ENCODE measurements at places on chromosomes 3 and 15.

- DNase-seq = peak; percentile 94
Observed at GRCh38 chr3:123618768-123619484, 34.1 kb upstream of the HACD2 start.

- no peak for DNase-seq
Observed at GRCh38 chr3:100230710-100231109, 30.1 kb upstream of the TBC1D23 start.

DNA sequence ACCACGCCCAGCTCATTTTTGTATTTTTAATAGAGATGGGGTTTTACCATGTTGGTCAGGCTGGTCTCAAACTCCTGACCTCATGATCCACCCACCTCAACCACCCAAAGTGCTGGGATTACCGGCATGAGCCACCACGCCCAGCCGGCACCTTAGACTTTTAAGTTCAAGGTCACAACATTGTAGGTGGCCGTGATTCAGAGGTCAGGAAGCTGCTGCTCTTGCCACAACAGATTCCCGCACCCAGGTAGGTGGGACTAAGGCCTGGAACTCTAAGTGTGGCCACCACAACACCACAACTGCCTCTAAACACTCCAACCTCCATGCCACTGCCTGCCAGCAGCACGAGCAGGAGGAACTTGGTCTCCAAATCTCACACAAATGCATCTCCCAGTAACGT, 196.8 kb downstream of the STT3B start:
- DNase-seq = no peak

GRCh38 chr3:28980131-28980530, 300.7 kb upstream of the RBMS3 start:
- no peak for DNase-seq

DNA sequence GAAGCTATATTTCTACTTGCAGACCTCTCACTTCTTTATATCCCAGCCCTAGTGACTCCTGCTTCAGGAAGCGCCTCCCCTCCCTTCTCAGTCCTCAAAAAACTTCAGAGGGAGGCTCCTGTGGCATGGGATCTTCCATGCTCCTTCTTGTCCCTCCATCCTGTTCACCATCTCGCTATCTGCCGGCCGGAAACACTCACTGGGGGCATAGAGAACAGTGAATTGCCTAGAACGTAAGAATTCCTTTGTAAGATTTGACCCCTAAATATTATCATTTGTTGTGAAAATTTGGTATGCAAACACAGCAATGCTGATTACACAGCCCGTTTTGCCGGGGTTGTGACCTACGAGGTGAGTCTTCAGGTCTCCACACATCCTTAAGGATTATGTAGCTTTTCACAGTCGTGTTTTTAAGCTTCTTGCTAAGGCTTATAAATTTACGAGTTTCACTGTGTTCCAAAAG, 218.7 kb upstream of the ATP10A start:
- DNase-seq = no peak

GRCh38 chr3:105933871-105934270, 65.1 kb upstream of the CBLB start:
- no peak for DNase-seq

DNA sequence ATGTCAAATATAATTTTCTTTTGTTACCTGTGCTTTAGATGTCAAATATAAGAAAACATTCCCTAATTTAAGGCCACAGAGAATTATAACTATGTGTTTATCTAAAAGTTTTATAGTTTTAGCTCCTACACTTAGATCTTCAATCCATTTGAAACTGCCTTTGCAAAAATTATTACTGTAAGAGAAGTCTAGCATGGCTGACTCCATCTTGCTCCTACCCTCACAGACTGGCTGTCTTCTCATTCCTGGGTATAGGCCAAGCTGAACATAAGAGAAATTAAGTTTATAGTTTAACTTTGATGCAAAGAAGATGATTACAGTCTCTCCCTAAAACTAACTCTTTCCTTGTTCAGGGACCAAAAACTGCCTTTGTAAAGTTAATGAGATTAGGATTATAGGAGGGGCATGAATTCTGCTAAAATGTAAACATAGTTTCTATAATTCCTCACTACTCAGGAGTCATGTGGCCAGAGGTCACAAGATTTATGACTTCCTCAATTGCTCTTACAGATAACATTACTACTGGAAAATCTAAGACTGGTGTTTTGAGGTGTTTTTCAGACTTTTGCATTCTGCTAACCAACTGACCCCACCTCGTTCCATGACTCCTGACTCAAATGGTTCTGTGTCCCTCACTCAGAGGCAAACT, 184.0 kb downstream of the BCHE start:
- no peak for DNase-seq

- peak; percentile 81 for DNase-seq
Observed at GRCh38 chr3:18444595-18445400, 19.7 kb upstream of the SATB1 start.

DNA sequence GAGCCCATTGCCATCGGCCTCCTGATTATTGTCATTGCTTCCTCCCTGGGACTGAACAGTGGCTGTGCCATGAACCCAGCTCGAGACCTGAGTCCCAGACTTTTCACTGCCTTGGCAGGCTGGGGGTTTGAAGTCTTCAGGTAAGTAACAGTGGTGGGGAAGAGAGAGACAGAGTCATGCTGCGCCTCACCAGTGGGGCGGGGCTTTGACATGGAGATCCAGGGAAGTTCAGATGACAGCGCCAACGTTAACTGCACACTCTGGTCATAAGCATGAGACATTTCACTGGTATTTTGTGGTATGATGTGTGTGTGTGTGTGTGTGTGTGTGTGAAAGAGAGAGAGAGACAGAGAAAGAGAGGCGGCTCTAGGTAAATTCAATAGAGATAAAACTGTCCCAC, 41.0 kb downstream of the AQP9 start:
- no peak for DNase-seq

GRCh38 chr3:102936511-102937045, 501.8 kb downstream of the ZPLD1 start:
- DNase-seq = no peak

- no peak for DNase-seq
Observed at GRCh38 chr3:46859001-46859710, 4.1 kb downstream of the MYL3 start.

GRCh38 chr3:161314836-161315395, 56.4 kb downstream of the SPTSSB start:
- DNase-seq = peak; percentile 5

GRCh38 chr15:65732698-65733097, 59.4 kb downstream of the DENND4A start:
- no peak for DNase-seq

- DNase-seq = peak; percentile 93
Observed at GRCh38 chr15:85583923-85584390, 203.6 kb downstream of the AKAP13 start.

DNA sequence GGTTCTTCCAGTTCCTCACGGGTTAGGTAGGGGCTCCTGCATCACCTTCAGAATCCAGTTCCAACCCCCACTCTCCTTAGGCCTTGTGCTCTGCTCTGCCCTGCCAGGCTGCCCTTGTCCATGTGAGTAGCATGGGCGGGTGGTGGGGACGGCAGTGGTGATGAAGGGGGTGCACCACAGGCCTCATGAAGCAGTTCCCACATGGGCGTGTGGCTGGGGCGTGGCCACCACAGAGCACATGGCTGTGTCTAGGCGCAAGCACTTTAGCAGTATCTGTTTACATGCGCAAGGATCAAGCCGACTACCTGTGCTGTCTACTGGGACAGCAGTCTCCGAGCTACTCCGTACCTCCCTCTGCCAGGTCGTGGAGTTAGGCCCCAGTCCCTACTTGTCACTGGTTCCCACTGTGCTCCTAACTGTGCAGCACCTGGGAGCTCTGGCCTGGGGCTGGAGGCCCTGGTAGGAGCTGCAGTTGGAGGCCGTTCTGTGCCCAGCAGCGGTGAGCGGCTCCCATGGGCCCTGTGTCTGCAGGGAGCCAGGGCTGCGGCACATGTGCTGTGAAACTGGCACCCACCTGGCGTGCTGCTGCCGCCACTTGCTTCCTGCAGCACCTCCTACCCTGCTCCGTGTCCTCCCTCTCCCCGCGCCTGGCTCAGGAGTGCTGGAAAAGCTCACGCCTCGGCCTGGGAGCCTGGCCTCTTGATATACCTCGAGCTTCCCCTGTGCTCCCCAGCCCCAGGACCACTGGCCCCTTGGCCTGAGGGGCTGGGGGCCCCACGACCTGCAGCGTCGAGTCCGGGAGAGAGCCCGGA, 53.5 kb downstream of the PLXNA1 start:
- no peak for DNase-seq

GRCh38 chr3:194244167-194244566, 107.0 kb downstream of the CPN2 start:
- DNase-seq = no peak

- no peak for DNase-seq
Observed at GRCh38 chr15:29259233-29259632, 10.4 kb downstream of the NSMCE3 start.

DNA sequence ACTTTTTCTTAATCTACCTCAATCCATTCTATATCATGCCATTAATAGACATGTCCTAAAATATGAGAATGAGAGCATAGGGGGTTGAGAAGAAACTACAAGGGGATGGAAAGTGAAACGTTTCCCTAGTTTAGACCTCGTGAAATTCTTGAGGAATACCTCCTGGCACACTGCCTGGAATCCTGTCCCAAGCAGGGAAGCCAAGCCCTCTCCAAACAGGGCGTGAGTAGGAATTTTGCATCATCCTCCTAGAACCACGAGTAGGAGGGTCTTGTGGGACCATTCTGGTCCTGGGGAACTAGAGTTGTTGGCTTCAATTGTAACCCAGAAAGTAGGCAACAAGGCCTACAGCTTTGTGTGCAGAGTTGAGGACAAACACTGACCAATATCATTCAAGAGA, 19.6 kb upstream of the C3orf80 start:
- DNase-seq = no peak

GRCh38 chr3:132654721-132655120, 4.9 kb downstream of the ACAD11 start:
- DNase-seq = no peak

- DNase-seq = no peak
Observed at GRCh38 chr3:193850084-193850619, 257.1 kb downstream of the OPA1 start.

DNA sequence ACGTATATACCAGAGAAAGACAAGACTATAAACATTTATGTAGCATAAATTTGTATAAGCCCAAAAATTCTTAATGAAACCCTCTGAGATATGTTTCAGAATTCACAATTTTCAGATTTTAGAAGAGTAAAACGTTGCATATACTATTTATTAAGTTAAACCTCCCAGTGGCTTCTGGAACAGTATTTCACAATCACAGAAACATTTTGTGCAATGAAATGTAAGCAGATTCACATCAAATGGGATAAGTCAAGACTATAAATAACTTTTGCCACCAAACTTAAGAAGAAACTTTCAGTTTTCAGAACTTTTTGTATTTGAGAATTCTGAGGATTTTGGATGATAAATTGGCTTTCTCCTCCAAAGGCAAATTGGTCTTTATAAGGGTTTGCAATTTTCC, 9.2 kb downstream of the SLTM start:
- DNase-seq = peak; percentile 38

- DNase-seq = no peak
Observed at GRCh38 chr15:89051875-89052274, 36.4 kb upstream of the ABHD2 start.

DNA sequence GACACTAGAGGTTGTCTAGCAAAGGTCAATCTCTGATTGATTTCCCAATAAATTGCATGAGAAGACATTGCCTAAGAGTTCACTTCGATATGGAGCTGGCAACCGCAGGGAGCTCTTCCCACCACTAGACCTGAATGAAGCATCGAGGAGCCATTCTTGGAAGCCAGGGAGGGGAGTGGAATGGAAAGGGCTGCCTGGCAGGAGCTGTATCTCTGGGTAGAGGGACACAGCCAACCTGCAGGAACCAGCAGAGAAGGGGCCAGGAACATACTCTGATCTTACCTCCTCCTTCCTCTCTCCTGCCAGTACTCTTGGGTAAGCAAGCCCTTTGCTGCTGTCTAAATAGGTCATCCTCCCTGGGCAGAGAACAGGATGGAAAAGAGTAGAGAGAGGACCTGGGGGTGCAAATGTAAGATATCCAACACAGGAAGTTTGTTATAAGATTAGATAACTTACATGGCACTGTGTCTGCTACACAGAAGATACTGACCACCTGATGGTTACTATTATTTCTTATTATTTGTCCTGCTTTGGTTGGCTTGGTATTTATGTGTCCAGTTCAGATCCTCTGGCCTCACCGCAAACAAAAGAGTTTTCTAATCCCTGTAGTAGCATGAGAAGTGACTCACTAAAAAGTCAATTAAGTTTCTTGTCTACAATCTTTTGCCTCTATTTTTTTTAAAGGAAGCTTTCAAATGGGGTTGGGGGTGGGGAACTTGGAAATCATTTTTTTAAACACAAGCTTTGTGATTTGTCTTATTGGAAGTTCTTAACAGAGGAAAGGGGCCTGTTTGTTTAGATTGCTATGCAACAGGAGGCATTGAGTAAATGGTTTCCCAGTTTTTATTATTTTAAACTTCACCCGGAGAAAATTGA, 156.7 kb upstream of the TSC22D2 start:
- no peak for DNase-seq

GRCh38 chr3:113283306-113283705, 71.9 kb downstream of the BOC start:
- no peak for DNase-seq

DNA sequence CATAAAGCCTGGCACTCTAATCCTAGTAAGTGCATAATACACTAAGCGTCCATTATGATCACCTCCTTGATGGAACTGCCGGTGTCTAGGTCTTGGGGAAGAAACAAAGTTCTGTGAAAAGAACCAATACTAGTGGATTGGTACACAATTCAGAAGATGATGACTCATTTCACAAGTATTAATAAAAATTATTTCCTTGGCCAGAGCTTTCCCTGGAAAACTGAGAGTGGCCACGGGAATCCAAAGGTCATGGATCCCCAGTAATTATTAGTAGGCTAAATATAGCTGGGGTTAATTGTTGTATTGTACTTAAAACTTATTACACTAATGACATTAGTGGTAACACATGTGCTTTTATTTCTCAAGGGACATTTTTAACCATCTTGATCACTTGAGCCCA, 808.0 kb upstream of the NR2F2 start:
- DNase-seq = no peak

GRCh38 chr15:25176991-25177954, 222.5 kb downstream of the SNRPN start:
- no peak for DNase-seq

DNA sequence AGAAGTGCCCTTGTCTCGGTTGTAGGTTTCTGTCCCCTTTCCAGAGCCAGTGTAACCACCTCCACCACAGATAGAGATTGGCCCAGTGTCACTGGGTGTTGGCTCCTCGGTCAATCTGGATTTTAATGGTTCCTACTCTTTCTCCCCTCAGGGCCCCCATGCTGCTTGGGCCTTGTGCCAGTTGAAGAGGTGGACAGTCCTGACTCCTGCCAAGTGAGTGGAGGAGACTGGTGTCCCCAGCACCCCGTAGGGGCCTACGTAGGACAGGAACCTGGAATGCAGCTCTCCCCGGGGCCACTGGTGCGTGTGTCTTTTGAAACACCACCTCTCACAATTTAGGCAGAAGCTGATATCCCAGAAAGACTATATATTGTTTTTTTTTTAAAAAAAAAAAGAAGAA, 75.2 kb downstream of the BOC start:
- DNase-seq = no peak

GRCh38 chr3:148319161-148319915, 378.4 kb upstream of the AGTR1 start:
- DNase-seq = peak; percentile 48
